ENCODE measurements at places on chromosomes 5 and 9.

DNA sequence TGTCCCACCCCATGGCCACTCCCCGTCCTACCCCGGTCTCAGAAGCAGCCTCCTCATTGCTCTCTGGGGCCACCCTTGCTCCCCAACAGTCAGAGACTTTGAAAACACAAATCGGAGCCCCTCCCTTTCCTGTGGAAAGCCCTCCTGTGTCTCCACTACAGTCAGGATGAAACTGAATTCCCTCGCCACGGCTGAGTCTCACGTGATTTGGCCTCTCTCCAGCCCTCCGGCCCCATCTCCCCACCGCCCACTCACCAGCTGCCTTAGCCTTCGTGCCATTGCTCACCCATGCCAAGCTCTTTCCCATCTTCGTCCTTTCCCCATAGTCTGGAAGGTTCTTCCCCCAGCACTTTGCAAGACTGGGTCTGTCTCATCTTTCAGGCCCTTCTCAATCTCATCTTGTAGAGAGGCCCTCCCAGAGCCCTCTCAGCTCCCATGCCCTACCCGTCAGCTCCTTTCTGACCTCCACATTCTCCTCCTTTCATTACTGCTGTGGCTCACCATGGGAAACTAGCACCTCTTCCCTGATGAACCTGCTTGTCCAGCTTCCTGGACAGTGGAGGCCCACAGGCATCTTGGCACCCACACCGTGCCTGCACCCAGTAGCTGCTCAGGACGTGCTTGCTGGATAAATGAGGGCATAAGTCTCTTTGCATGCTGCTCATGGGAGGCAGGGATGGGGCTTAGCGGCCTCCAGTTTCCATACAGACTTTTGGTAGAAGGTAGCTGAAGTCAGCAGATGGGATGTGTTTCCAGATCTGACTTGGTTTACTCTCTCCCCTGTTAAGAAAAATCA lies 126.4 kb upstream of the COL5A1 start:
- DNase-seq: no peak

GRCh38 chr9:83472221-83472665 lies 66.0 kb downstream of the FRMD3 start:
- DNase-seq: no peak

- no peak for DNase-seq
Measured at GRCh38 chr5:171544913-171545765, 125.7 kb downstream of the FGF18 start.

- DNase-seq: no peak
Measured at GRCh38 chr9:109456811-109457210, 41.3 kb downstream of the PTPN3 start.

DNA sequence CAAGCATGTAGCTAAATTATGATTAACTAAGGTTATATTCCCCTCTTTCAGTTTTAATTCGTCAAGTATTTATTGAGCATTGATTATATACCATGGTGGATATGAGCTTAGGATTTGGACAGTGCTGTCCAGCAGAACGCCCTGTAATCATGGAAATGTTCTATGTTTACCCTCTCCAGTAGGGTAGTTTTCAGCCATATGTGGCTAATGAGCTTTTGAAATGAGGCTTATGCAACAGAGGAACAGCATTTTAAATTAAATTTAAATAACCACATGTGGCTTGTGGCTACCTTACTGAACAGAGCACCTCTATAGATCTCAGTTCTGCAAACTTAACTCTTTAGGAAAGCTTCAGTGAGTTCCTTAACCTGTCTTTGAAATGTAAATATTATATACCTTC lies 59.1 kb downstream of the JMY start:
- no peak for DNase-seq

- DNase-seq: no peak
Measured at GRCh38 chr5:68342693-68343092, 127.1 kb downstream of the PIK3R1 start.

DNA sequence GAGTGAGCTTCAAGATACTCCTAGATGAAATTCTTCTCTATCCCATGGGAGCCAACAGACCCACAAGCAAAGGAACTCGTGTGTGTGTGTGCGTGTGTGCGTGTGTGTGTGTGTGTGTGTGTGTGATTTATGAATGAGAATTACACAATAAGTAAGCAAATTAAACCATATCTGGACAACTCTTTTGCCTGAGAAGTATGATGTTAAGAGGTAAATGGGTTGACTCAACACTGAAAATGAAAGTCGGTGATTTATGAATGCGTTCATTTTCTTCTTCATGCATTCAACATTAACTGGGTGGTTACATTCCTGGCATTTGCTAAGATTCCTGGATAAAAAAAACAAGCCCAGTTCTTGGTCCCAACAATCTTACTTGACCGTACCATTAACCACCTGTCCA lies 171.3 kb upstream of the ZNF462 start:
- DNase-seq: no peak

- no peak for DNase-seq
Measured at GRCh38 chr9:26882154-26882553, 10.4 kb downstream of the CAAP1 start.

GRCh38 chr5:179143446-179143845 lies 83.3 kb downstream of the ZNF354C start:
- DNase-seq: no peak

Measured in CD4-positive, alpha-beta T cell treated with Interleukin-10 for 1 hour (primary cell).